Gastrocnemius medialis (tissue), 4 donors: ENCODE measurements at places on chromosomes 2 and 18. TPM values are rescaled to one million over a fixed set of nuclear protein-coding genes. Genes with fewer than 3 reads are reported as not detected.

PRKAG3 gene
- total RNA-seq, result 54.6 TPM

DNA sequence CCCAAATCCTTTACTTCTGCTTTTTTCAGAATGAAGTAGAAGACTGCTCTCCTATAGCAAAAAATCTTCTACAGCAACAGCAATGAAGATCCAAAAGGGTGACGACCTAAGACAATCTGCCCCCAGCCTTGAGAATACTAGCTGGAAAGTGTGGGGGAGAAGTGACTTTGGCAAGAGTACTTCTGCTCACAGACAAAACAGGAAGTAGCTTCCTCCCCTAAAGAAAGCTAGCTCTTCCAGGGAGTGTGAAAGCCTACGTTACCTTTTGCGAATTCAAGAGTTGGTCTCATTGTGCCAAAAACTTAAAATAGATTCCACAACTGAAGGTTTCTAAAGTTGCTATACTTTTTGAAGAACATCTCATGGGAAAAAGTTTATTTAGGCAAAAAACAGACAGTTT is 1069.2 kb upstream of the CHAC2 start:
- no peak for DNase-seq

DNA sequence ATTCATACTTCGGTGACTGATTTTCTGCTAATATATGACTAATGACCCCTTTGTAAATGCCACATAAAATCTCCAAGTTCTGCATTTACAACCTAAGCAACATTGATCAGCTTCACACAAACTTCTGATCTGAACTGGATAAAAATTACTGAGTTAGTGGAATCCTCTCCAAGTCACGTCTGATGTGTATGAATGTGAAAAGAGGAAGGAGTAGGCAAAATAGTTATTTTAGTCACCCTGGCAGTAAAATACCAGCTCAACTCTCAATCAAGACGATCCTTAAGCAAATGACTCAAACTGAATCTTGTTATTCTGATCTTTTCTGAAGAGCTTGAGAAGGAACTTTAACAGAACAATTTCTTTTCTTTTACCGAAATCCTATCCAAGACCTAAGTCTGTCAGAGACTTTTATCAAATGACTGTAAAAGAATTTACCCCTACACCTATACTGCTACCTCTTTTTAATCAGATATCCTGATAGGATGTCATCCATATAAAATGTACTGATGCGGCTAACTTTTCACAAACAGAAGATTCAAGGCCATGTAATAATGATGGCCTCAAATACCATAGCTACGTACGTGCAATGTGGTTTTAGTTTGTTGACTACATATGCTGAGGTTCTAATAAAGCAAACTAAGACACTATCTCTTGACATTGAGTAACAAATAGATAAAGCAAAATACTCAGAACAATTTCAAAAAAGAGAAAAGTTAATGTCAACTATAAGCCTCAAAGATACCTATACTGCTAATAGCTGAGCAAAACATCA is 23.7 kb downstream of the CUL3 start:
- no peak for DNase-seq

DNA sequence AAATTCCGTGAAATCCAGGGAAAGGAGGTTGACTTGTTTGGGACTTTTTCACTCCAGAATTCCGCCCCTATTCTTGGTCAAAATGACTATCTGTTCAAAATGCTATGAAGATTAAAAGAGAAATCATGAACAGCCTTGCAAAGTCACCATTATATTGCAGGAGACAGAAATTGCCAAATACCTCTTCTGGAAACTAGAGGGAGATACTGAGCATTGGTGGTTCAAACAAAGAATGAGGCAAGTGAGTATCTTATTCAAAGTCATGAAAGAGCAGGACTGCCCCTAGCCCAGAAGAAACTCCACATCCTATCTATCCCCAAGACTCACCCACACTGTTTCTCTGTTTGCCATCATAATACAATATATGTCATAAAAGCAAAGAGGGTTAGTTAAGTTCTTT is 862.3 kb upstream of the POU3F3 start:
- no peak for DNase-seq

DNA sequence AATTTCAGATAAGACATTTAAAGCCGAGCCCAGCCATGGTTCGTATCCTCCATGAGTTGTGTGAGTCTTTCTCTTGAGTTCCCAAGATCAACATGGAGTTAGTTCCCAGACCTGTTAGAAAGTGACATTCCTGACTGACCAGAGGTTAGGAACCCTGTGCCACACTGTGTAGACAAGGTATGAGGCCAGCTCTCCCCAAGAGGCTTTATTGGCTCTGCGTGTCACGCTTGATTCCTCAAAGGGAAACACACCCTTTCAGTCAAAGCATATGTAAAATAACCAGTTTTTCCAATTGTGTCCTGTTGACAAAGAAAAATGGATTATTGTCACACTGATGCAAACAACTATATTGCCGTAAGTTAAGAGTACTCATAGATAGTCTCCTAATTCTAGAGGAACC is 1.2 kb downstream of the SULT1C3 start:
- no peak for DNase-seq

DNA sequence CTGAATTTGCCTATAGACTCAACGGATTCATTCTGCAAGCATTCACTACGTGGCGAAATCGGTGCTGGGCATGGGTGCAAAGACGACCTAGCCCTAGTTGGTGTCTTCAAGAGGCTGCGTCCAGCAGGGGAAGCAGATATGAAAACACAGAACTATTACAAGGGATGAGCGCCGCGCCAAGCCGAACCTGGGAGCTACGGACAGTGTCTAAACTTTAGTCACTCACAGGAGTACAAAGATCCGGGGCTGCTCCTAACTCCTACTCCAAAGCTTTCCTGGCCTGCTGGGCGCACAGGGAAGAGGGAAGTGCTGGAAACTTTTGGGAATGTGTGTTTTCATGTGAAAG is 732 bp upstream of the ANXA4 start:
- peak; percentile 61 for DNase-seq

- DNase-seq, result no peak
Observed at GRCh38 chr18:29311580-29311979, 1134.7 kb upstream of the CDH2 start.

GRCh38 chr18:10318691-10318970 is 135.8 kb upstream of the APCDD1 start:
- peak; percentile 15 for DNase-seq
